ENCODE measurements at places on chromosomes 5 and 9.

DNA sequence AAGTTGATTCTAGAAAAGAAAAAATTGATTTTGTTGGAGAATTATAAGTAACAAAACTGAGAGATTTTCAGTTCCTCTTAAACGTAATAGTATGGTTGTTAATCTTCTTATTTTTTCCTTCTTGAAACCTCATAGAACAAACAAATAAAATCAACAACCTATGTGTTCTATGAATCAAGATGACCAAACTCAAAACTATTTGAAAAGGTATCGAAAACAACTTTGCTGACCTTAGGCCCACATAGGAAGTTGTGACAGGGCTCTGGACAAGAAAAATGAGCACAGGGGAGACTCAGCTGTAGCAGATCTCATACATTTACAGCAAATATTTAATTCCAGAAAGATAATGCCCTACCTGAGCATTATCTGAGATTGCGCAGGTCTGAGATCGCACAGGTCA, 169.4 kb upstream of the CCNH start:
- no peak for DNase-seq

DNA sequence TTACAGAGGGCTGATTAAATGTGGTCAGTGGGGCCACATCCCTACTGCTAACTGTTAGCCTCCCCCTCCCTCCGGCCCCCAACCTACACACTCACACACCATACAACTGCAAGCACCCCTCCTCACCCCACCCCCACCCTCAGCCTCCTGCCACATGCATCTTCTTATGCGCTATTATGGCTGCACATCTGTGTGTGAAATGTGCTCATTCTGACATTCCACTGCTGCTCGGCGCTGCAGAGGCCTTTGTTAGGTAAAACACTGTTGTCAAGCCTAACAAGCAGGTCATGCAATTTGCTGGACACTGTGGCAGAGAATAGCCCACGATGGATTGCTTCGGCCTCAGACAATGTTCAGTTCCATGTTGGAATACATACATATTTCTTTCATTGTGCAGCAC, 173.6 kb downstream of the NR2F1-AS1 start:
- DNase-seq = no peak

DNA sequence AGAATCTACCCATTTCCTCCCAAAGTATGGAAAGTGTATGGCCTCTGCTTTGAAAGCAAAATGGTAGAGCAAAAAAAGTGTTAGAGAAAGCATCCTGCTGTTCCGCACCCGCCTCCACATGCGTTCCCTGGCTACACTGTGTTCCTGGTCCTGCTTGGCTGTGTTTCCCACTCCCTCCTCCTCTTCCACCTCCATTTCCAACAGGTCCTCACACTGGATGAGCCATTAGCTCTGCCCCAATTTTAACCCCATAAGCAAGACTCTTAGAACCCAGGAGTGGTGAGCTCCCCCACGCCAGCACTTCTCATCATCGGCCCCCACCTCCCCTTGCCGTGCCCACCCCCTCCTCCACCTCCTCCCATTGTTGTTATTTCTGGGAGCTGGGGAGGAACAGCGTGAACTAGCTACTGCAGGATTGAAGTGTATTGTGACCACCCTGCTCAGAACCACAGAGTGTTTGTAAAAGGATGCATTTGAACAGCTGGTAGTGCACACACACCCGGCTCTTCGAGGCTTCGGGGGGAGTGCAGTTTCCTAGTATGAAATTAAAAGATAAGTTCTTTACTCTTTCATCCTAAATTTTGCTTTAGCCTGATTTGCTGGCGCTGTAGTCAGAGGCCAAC, 120.0 kb downstream of the PDZD2 start:
- DNase-seq = no peak

- DNase-seq = no peak
Observed at GRCh38 chr5:107058235-107058634, 612.5 kb downstream of the EFNA5 start.
